ENCODE measurements at places on chromosomes 1 and 21. TPM values are rescaled to one million over a fixed set of nuclear protein-coding genes. Genes with fewer than 3 reads are reported as not detected.

The TTC13 gene
- polyA plus RNA-seq: 10.6 TPM

GRCh38 chr1:67831850-67832513 is 1.3 kb downstream of the GNG12 start:
- H3K4me3 ChIP-seq: peak overlapping the region; percentile 88
- peaks cover 18% of the 10 kb centered on the region for H3K4me1 ChIP-seq
- peaks cover 66% of the 10 kb centered on the region for H3K27me3 ChIP-seq
- DNase-seq: peak; percentile 19
- H3K27ac ChIP-seq: peak overlapping the region; percentile 88

- peaks cover 3% of the 10 kb centered on the region for H3K4me1 ChIP-seq
- DNase-seq: no peak
- H3K27ac ChIP-seq: no peak overlapping the region
- H3K36me3 ChIP-seq: no peaks in the 10 kb centered on the region
- H3K4me3 ChIP-seq: no peak overlapping the region
- peaks cover 26% of the 10 kb centered on the region for H3K27me3 ChIP-seq
Measured at GRCh38 chr1:33578557-33579448, 106.4 kb downstream of the ZSCAN20 start.

DNA sequence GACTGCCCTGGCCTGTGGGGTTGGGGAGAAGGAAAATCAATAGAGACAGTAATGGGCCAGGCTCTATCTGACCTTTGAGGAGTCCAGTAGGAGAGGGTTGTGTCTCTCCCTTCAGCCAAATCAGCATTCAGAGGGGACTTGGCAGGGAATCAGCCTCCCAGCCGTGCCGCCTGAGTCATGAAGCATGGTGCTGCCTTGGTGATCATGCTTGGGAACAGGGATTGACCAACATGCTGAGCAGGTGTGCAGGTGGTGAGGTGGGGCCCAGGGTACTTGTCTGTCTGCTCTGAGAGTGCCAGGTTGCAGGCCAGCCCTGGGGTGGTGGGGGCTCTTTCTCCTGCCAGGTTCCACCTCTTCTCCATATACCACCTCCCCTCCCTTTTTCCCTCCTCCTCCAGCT is 58.9 kb upstream of the TLR5 start:
- H3K27me3 ChIP-seq: peaks cover 13% of the 10 kb centered on the region
- H3K4me1 ChIP-seq: no peaks in the 10 kb centered on the region
- H3K36me3 ChIP-seq: no peaks in the 10 kb centered on the region
- H3K27ac ChIP-seq: no peak overlapping the region
- no peak for DNase-seq

DNA sequence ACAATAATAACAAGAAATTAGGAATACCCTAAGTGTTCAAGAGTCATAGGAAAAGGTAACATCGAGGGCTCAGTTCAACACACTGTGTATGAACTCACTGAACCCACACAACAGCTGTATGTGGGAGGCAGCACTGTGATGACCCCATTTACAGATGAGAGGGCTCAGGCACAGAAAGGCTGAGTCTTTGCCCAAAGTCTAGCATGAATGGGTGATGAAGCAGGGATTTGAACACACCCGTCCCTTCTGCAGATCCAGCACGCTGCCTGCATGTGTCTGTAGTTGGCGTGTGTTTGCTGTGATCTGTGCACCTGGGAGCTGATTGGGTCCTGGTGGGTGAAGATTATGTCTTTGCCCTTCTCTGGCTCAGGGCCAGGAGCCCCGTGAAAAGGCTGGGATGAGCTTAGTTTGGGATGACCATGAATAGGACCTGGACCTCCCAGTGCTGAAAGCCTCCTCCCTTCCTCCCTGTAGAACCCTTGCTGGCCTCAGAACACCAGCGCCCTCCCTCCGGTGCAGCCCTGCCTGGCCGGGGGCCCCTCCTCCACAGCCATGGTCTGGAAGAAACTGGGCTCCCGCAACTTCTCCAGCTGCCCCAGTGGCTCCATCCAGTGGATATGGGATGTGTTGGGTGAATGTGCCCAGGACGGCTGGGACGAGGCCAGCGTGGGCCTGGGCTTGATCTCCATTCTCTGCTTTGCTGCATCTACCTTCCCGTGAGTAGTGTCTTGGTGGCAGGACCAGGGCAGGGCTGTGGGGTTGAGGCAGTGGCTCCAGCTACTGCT is 5.2 kb downstream of the SLC66A1 start:
- H3K27ac ChIP-seq: no peak overlapping the region
- H3K36me3 ChIP-seq: peaks cover 6% of the 10 kb centered on the region
- no peak for DNase-seq
- H3K4me1 ChIP-seq: peaks cover 55% of the 10 kb centered on the region

DNA sequence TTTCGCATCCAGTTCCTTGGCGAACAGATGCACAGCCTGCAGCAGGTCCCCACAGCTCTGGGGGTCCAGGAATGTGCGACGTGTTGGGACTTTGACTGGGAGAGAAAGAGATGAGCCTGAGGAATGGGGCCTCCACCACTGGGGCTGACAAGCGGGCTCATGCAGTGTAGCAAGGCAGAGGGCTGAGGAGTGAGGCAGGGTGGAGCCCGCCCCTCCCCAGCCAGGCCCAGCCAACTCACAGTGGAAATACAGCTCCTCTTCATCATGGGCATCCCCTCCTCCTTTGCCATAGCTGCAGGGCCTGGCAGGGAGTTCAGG is 30.7 kb downstream of the CDCA8 start:
- no peak overlapping the region for H3K27ac ChIP-seq
- no peaks in the 10 kb centered on the region for H3K4me1 ChIP-seq
- DNase-seq: no peak
- H3K36me3 ChIP-seq: no peaks in the 10 kb centered on the region

The FAM72C gene
- 0.20 TPM for polyA plus RNA-seq

GRCh38 chr1:63747445-63747844 is 26.4 kb upstream of the ROR1 start:
- no peak for DNase-seq
- H3K4me1 ChIP-seq: no peaks in the 10 kb centered on the region
- H3K36me3 ChIP-seq: no peaks in the 10 kb centered on the region
- no peak overlapping the region for H3K4me3 ChIP-seq
- H3K27ac ChIP-seq: no peak overlapping the region

- DNase-seq: no peak
- no peaks in the 10 kb centered on the region for H3K36me3 ChIP-seq
- peaks cover 27% of the 10 kb centered on the region for H3K27me3 ChIP-seq
- H3K4me1 ChIP-seq: no peaks in the 10 kb centered on the region
- H3K27ac ChIP-seq: no peak overlapping the region
- no peak overlapping the region for H3K4me3 ChIP-seq
Measured at GRCh38 chr1:3714284-3714741, 37.9 kb upstream of the CCDC27 start.

The SPRR5 gene
- polyA plus RNA-seq: not detected

GRCh38 chr1:202145068-202145743 is 669 bp upstream of the ARL8A start:
- H3K27ac ChIP-seq: peak overlapping the region; percentile 92
- H3K36me3 ChIP-seq: peaks cover under 1% of the 10 kb centered on the region
- peak overlapping the region; percentile 96 for H3K4me3 ChIP-seq
- H3K27me3 ChIP-seq: no peaks in the 10 kb centered on the region

The CR2 gene
- polyA plus RNA-seq: 140 TPM

GRCh38 chr1:40583980-40584379 is 52.5 kb downstream of the ZNF684 start:
- H3K4me1 ChIP-seq: no peaks in the 10 kb centered on the region
- no peaks in the 10 kb centered on the region for H3K36me3 ChIP-seq
- H3K4me3 ChIP-seq: no peak overlapping the region

The SPRR1B gene
- polyA plus RNA-seq: not detected

The SPRR2F gene
- polyA plus RNA-seq: not detected

The WDR47 gene
- 8.7 TPM for polyA plus RNA-seq

The ARHGEF16 gene
- polyA plus RNA-seq: not detected

GRCh38 chr21:39377444-39378050 is 28.7 kb upstream of the HMGN1 start:
- no peaks in the 10 kb centered on the region for H3K36me3 ChIP-seq
- H3K27ac ChIP-seq: no peak overlapping the region
- no peaks in the 10 kb centered on the region for H3K27me3 ChIP-seq

The RIPPLY3 gene
- polyA plus RNA-seq: not detected

- H3K4me3 ChIP-seq: no peak overlapping the region
- H3K27me3 ChIP-seq: no peaks in the 10 kb centered on the region
- no peak overlapping the region for H3K27ac ChIP-seq
- H3K4me1 ChIP-seq: no peaks in the 10 kb centered on the region
- H3K36me3 ChIP-seq: peaks cover 26% of the 10 kb centered on the region
Measured at GRCh38 chr1:86352086-86352485, 44.0 kb downstream of the ODF2L start.

GRCh38 chr1:104309673-104310072 is 560.0 kb downstream of the AMY1C start:
- no peaks in the 10 kb centered on the region for H3K36me3 ChIP-seq
- no peak overlapping the region for H3K27ac ChIP-seq
- H3K4me1 ChIP-seq: no peaks in the 10 kb centered on the region
- no peak overlapping the region for H3K4me3 ChIP-seq
- H3K27me3 ChIP-seq: no peaks in the 10 kb centered on the region

GRCh38 chr1:186418503-186418902 is 42.4 kb downstream of the PDC start:
- DNase-seq: no peak
- peaks cover 17% of the 10 kb centered on the region for H3K36me3 ChIP-seq
- H3K4me3 ChIP-seq: no peak overlapping the region
- H3K27ac ChIP-seq: no peak overlapping the region
- H3K27me3 ChIP-seq: no peaks in the 10 kb centered on the region
- H3K4me1 ChIP-seq: no peaks in the 10 kb centered on the region

DNA sequence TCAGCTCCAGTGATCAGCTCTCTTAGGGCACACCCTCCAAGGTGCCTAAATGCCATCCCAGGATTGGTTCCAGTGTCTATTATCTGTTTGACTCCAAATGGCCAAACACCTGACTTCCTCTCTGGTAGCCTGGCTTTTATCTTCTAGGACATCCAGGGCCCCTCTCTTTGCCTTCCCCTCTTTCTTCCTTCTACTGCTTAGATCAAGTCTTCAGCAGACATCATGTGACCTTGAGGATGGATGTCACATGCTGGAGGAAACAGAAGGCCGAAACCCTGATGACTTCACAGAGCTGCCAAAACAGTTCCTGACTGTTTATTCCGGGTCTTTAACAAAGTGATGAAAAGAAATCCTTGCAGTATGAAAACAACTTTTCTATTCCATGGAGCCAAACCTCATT is 24.4 kb upstream of the WDR26 start:
- no peak overlapping the region for H3K27ac ChIP-seq
- H3K27me3 ChIP-seq: no peaks in the 10 kb centered on the region
- no peak for DNase-seq
- H3K36me3 ChIP-seq: no peaks in the 10 kb centered on the region

GRCh38 chr1:209657140-209657879 is 5.1 kb upstream of the LAMB3 start:
- H3K4me3 ChIP-seq: no peak overlapping the region
- DNase-seq: no peak
- no peaks in the 10 kb centered on the region for H3K36me3 ChIP-seq
- H3K27me3 ChIP-seq: peaks cover 18% of the 10 kb centered on the region
- peaks cover 4% of the 10 kb centered on the region for H3K4me1 ChIP-seq
- no peak overlapping the region for H3K27ac ChIP-seq

DNA sequence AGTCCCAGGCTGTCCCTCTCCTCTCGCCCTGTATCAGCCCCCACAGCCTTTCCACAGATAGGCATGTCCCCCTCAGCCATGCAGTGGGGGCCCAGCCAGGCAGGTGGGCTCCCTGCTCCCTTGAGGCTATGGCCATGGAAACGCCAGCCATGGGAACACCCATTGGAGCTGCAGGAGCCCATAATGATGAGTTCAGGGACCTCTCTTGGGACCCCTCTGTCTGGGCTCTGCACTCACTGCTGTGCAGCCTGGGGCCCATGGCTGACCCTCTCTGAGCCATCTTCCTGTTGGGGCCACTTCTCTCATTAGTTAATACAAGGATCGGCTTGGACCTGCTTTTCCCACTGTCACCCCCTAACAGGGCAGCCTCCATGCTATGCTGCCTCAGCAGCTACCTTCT is 33.2 kb downstream of the WNT3A start:
- peaks cover 5% of the 10 kb centered on the region for H3K4me1 ChIP-seq
- H3K27ac ChIP-seq: no peak overlapping the region
- H3K36me3 ChIP-seq: no peaks in the 10 kb centered on the region

The MYOM3 gene
- not detected for polyA plus RNA-seq

The ZFP69B gene
- 1.1 TPM for polyA plus RNA-seq

GRCh38 chr1:88210103-88210787 is 473.8 kb upstream of the PKN2 start:
- H3K4me1 ChIP-seq: no peaks in the 10 kb centered on the region
- no peak for DNase-seq
- H3K36me3 ChIP-seq: no peaks in the 10 kb centered on the region
- H3K4me3 ChIP-seq: no peak overlapping the region

DNA sequence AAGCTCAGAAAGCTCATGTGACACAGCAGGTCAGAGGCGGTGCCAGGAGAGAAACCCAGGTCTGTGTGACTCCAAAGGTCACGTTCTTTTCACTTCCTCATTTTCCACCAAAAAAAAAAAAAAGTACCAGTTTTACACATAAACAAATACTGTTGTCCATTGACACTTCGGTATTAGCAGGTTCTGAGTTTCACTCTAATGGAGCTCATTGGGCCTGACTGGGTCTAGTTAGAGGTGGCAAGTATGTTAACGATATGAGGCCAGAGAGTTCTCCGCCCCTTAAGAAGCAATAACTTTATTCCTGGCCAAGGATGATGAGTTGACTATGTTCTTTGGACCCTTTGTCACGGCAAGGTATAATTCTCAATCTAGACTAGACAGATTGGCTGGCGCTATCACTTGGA is 30.0 kb upstream of the SDE2 start:
- H3K4me3 ChIP-seq: peak overlapping the region; percentile 67
- peaks cover 28% of the 10 kb centered on the region for H3K4me1 ChIP-seq

GRCh38 chr1:76830373-76830772 is 36.9 kb upstream of the ST6GALNAC5 start:
- no peaks in the 10 kb centered on the region for H3K4me1 ChIP-seq
- peaks cover 11% of the 10 kb centered on the region for H3K27me3 ChIP-seq
- no peaks in the 10 kb centered on the region for H3K36me3 ChIP-seq
- no peak for DNase-seq
- no peak overlapping the region for H3K4me3 ChIP-seq
- H3K27ac ChIP-seq: peak overlapping the region; percentile 51

The SNRPE gene
- polyA plus RNA-seq: 275 TPM

GRCh38 chr1:237009611-237010010 is 5.4 kb upstream of the MT1HL1 start:
- no peaks in the 10 kb centered on the region for H3K27me3 ChIP-seq
- H3K4me1 ChIP-seq: no peaks in the 10 kb centered on the region
- no peak overlapping the region for H3K4me3 ChIP-seq
- no peak for DNase-seq
- H3K36me3 ChIP-seq: no peaks in the 10 kb centered on the region
- no peak overlapping the region for H3K27ac ChIP-seq

DNA sequence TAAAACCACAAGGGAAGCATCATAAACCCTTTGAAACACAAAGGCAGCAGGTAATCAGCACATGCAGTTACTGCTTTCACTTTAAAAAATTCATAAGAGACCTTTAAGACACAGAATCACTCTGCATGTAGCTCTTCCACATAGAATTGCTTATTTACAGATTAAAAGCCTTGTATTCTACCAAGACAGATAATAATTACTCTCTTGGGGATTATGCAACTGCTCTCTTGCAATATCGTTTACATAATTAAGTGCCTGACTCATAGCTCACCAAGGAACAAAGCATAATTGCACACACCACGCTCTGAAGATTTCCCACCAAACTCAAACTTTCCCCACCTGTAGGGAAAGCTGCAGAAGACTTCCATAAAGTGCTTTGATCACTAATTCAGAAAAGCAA is 87.9 kb downstream of the VAV3 start:
- no peaks in the 10 kb centered on the region for H3K27me3 ChIP-seq
- DNase-seq: no peak
- H3K27ac ChIP-seq: no peak overlapping the region
- H3K4me3 ChIP-seq: peak overlapping the region; percentile 53

The SAMD11 gene
- 0.40 TPM for polyA plus RNA-seq

The ANGPTL1 gene
- 0.38 TPM for polyA plus RNA-seq
